ENCODE measurements at places on chromosomes 16 and 17. TPM values are rescaled to one million over a fixed set of nuclear protein-coding genes. Genes with fewer than 3 reads are reported as not detected.
A peak's percentile ranks its signal among the peaks of the same experiment; 100 is the strongest.

DNA sequence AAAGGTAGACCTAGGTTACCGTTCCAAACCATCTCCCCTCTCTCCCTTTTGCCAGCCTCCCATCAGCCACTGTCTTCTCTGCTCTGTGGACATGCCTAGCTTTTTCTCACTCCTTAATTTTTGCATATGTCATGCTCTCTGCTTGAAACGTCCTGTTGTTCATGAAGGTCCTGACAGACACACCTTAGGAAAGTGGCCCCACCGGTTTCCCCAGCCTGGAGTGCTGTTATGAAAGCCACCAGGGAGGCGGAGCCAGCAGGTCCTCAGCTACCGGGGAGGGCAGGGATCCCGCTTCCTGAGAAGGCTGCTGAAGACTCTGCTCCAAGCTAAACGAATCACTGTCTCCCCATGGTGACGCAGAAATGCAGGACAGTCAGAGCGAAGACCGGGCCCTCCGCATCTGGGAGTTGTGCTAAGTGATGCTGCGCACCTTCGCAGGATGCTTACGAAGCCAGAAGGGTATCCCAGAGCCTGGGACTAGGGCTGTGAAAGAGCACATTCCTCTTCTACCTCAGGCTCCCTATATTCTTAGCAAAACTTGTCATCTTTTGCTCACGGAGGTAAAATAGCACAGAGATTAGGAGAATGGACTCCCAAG is 2.3 kb upstream of the SLC16A11 start:
- no peak for DNase-seq
- H3K36me3 ChIP-seq, result no peaks in the 10 kb centered on the region
- H3K4me3 ChIP-seq, result no peak overlapping the region
- H3K27ac ChIP-seq, result no peak overlapping the region
- no peaks in the 10 kb centered on the region for H3K27me3 ChIP-seq

GINS2 gene
- total RNA-seq, result 14.2 TPM

SRL gene
- not detected for total RNA-seq

DNA sequence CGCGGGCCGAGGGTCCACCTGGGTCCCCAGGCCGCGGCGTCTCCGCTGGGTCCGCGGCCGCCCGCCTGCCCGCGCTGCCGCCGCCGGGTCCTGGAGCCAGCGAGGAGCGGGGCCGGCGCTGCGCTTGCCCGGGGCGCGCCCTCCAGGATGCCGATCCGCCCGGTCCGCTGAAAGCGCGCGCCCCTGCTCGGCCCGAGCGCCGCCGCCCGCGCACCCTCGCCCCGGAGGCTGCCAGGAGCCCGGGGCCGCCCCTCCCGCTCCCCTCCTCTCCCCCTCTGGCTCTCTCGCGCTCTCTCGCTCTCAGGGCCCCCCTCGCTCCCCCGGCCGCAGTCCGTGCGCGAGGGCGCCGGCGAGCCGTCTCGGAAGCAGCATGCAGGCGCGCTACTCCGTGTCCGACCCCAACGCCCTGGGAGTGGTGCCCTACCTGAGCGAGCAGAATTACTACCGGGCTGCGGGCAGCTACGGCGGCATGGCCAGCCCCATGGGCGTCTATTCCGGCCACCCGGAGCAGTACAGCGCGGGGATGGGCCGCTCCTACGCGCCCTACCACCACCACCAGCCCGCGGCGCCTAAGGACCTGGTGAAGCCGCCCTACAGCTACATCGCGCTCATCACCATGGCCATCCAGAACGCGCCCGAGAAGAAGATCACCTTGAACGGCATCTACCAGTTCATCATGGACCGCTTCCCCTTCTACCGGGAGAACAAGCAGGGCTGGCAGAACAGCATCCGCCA is 504 bp downstream of the FOXC2 start:
- no peaks in the 10 kb centered on the region for H3K4me1 ChIP-seq
- no peak overlapping the region for H3K4me3 ChIP-seq
- no peaks in the 10 kb centered on the region for H3K27me3 ChIP-seq
- no peaks in the 10 kb centered on the region for H3K36me3 ChIP-seq
- H3K27ac ChIP-seq, result no peak overlapping the region
- DNase-seq, result no peak

DNA sequence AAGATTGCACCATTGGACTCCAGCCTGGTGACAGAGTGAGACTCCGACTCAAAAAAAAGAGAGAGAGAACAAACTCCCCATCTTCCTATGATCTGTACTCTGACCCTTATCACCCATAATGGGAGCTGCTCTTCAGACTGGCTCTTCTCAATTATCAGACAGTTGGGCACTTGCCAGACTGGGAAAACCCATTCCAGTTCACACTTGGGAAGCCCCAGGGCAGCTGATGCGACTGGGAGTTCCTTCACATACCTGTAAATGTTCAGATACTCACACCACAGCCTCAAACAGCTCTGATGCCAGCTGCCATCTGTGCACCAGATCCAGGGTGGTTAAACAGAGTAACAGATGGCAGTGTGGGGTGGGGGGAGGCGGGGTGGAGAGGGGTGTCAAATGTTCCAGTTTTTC is 23.8 kb upstream of the TMEM101 start:
- H3K4me1 ChIP-seq, result peaks cover 4% of the 10 kb centered on the region
- no peaks in the 10 kb centered on the region for H3K27me3 ChIP-seq
- no peak overlapping the region for H3K4me3 ChIP-seq
- H3K27ac ChIP-seq, result no peak overlapping the region
- DNase-seq, result no peak

GRCh38 chr17:81484195-81484979 is 28.2 kb downstream of the ACTG1 start:
- no peaks in the 10 kb centered on the region for H3K27me3 ChIP-seq
- H3K4me1 ChIP-seq, result peaks cover 9% of the 10 kb centered on the region
- peak; percentile 94 for DNase-seq
- H3K4me3 ChIP-seq, result peak overlapping the region; percentile 51
- H3K27ac ChIP-seq, result no peak overlapping the region

DNA sequence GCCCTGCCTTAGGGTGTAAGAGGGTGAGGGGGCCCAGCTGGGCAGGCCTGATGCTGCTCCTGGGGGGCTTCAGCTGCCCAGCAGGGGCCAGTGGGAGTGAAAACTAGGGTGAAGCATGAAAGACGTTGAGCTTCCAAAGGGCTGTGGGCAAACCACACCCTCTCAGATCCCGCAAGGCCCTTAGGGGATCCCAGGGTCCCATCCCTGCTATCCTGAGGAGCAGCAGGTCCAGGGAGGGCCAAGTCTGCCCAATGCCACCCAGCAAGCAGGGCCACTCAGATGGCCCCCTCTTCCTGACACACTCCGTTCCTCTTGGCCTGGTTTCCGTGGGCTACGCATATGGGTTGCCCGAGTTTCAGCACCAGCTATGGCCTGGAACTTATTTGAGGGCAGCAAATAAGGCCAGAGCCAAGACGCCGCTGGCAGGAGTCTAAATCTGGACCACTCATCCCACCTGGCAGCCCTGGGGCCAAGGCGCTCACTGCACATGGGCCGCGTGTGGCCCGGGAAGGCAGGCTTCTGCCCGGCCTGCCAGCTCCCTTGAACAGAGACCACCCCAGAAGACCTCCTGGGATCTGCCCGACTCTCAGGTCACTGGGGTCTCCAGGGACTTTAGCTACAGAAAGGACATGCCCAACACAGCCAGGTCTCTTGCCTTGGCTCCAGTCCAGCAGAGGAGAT is 4.2 kb downstream of the ATP2A3 start:
- H3K4me1 ChIP-seq, result peaks cover 75% of the 10 kb centered on the region
- H3K27ac ChIP-seq, result peak overlapping the region; percentile 99
- peak overlapping the region; percentile 57 for H3K4me3 ChIP-seq

TEX19 gene
- total RNA-seq, result 0.34 TPM

- H3K36me3 ChIP-seq, result no peaks in the 10 kb centered on the region
- DNase-seq, result no peak
- H3K27ac ChIP-seq, result no peak within 1 kb of the TSS
- no peaks in the 10 kb centered on the region for H3K27me3 ChIP-seq
- peaks cover 26% of the 10 kb centered on the region for H3K4me1 ChIP-seq
These were observed at the start of gene MT1A for GRCh38 chr16:56637814-56638750. MT1A (plus strand) TSS chr16:56638666; CDS start chr16:56638739, 73 bp downstream.

SLC16A5 gene
- not detected for total RNA-seq

DNA sequence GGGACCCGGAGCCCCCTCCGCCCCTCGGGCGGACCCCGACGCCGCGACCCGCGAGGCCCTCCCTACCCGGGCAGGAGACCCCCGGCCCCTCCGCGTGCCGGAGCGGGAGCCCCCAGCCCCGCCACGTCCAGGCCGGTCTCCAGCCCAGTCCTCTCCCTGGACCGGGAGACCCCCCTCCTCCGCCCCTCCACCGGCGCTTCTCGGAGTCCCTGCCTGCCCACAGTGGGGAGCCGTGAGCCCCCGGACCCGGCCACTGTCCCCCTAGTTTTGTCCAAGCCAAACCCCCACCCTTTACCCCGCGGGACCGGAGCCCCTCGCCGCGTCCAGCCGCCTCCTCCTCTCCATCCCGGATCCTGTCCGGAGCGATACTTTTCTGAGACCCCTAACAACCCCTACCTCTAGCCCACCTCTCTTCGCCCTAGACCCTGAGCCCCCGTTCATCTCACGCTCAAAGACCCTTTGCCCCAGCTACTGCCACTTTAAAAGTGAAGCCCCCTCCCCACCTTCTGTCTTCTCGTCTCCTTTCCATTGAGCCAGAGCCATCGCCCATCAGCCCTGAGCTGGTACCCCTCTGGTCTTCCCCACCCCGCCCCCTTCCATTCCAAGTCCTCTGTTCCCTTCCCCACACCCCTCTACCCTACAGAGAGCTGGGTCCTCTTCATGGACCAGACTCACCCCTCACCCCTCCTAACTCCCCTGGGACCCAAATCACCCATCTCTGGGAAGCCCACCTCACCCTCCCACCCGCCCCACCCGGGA is 1.0 kb downstream of the NECAB2 start:
- no peak for DNase-seq
- no peaks in the 10 kb centered on the region for H3K27me3 ChIP-seq
- H3K27ac ChIP-seq, result no peak overlapping the region

- no peak overlapping the region for H3K4me3 ChIP-seq
- no peak overlapping the region for H3K27ac ChIP-seq
- no peaks in the 10 kb centered on the region for H3K36me3 ChIP-seq
- no peaks in the 10 kb centered on the region for H3K27me3 ChIP-seq
- peaks cover 7% of the 10 kb centered on the region for H3K4me1 ChIP-seq
- DNase-seq, result no peak
These were observed 214.0 kb upstream of the CIBAR2 start for GRCh38 chr16:85326113-85326793.

C17orf113 gene
- not detected for total RNA-seq

DNA sequence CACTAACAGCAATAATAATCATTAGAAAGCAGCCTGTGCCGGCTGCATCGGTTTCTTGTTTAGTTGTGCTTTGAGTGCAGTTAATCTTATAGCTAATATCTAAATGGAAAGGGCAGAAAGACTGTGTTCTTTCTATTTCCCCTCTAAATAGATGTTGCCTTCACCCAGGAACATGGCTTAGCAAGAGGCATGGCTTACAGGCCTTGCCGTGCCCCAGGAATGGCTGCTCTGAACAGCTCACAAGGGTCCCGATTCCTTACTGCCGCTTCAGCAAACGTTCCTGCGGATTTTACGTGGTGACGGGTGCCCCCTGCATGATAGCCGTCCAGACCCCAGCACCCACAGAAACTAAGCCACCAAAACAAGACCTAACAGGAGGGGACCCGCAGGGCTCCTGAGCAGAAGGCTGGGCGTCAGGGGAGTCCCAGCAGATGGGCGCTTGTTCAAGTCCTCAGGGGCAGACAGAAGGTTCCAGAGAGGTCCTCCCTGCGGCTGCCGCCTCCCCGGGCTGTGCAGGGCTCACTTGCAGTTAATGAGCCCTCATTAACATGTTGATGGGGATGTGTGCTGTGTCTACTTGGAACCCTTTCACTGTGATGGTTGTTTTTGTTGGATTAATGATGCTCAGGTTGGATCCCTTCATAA is 52.5 kb upstream of the ENPP7 start:
- H3K4me3 ChIP-seq, result no peak overlapping the region
- DNase-seq, result no peak
- no peaks in the 10 kb centered on the region for H3K36me3 ChIP-seq
- H3K27ac ChIP-seq, result no peak overlapping the region
- no peaks in the 10 kb centered on the region for H3K27me3 ChIP-seq

ASIC2 gene
- total RNA-seq, result not detected

- no peak overlapping the region for H3K4me3 ChIP-seq
- peaks cover 12% of the 10 kb centered on the region for H3K4me1 ChIP-seq
- no peaks in the 10 kb centered on the region for H3K27me3 ChIP-seq
- H3K27ac ChIP-seq, result no peak overlapping the region
- H3K36me3 ChIP-seq, result no peaks in the 10 kb centered on the region
- DNase-seq, result no peak
These were observed 3.1 kb upstream of the CYTH1 start for GRCh38 chr17:78785011-78785662.

GRCh38 chr16:23952128-23952970 is 116.6 kb downstream of the PRKCB start:
- no peaks in the 10 kb centered on the region for H3K27me3 ChIP-seq
- no peak overlapping the region for H3K27ac ChIP-seq
- no peaks in the 10 kb centered on the region for H3K4me1 ChIP-seq
- H3K4me3 ChIP-seq, result no peak overlapping the region
- DNase-seq, result no peak

GRCh38 chr17:9115214-9116191 is 94.2 kb downstream of the NTN1 start:
- no peaks in the 10 kb centered on the region for H3K4me1 ChIP-seq
- H3K27ac ChIP-seq, result no peak overlapping the region
- no peak for DNase-seq
- no peaks in the 10 kb centered on the region for H3K36me3 ChIP-seq
- no peaks in the 10 kb centered on the region for H3K27me3 ChIP-seq

GRCh38 chr17:41992576-41992975 is 24.7 kb downstream of the DNAJC7 start:
- peaks cover 67% of the 10 kb centered on the region for H3K36me3 ChIP-seq
- H3K27ac ChIP-seq, result no peak overlapping the region
- H3K4me3 ChIP-seq, result no peak overlapping the region
- no peak for DNase-seq

DNA sequence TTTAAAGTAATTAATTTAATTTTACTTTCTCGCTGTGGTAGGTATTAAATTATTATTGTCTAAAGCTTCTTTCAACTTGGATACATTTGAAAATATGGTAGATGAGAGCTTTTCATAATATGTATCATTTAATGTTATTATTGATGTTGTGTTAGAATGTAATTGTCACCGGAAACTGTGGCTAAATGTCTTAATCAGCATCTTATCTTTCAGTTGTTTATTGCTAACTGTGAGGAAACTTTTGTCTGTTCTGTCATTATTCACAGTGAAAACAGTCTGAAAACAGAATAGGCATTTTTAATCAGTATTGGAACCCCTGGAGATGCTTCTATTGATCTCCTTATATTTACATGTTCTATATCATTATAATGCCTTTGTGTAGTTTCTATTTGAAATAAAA is 120.7 kb downstream of the STXBP4 start:
- DNase-seq, result no peak
- no peak overlapping the region for H3K27ac ChIP-seq
- no peaks in the 10 kb centered on the region for H3K36me3 ChIP-seq
- H3K27me3 ChIP-seq, result no peaks in the 10 kb centered on the region

- no peaks in the 10 kb centered on the region for H3K27me3 ChIP-seq
- no peaks in the 10 kb centered on the region for H3K36me3 ChIP-seq
- H3K4me3 ChIP-seq, result no peak within 1 kb of the TSS
- no peak within 1 kb of the TSS for H3K27ac ChIP-seq
These were observed at the start of gene RNF112 for GRCh38 chr17:19410875-19411620. RNF112 (plus strand) TSS chr17:19411232; CDS start chr17:19411409, 177 bp downstream.

GRCh38 chr16:88628512-88628974 is 9.8 kb upstream of the IL17C start:
- no peaks in the 10 kb centered on the region for H3K36me3 ChIP-seq
- H3K27me3 ChIP-seq, result no peaks in the 10 kb centered on the region
- no peak overlapping the region for H3K4me3 ChIP-seq
- DNase-seq, result peak; percentile 58
- H3K27ac ChIP-seq, result no peak overlapping the region
